ENCODE measurements at places on chromosomes 7 and 10.

GRCh38 chr7:106740806-106741205 lies 79.8 kb upstream of the CCDC71L start:
- DNase-seq: no peak

- DNase-seq: no peak
Measured at GRCh38 chr10:88938039-88938438, 14.5 kb downstream of the ACTA2 start.

- DNase-seq: no peak
Measured at GRCh38 chr10:103852189-103852711, 3.1 kb downstream of the SH3PXD2A start.

DNA sequence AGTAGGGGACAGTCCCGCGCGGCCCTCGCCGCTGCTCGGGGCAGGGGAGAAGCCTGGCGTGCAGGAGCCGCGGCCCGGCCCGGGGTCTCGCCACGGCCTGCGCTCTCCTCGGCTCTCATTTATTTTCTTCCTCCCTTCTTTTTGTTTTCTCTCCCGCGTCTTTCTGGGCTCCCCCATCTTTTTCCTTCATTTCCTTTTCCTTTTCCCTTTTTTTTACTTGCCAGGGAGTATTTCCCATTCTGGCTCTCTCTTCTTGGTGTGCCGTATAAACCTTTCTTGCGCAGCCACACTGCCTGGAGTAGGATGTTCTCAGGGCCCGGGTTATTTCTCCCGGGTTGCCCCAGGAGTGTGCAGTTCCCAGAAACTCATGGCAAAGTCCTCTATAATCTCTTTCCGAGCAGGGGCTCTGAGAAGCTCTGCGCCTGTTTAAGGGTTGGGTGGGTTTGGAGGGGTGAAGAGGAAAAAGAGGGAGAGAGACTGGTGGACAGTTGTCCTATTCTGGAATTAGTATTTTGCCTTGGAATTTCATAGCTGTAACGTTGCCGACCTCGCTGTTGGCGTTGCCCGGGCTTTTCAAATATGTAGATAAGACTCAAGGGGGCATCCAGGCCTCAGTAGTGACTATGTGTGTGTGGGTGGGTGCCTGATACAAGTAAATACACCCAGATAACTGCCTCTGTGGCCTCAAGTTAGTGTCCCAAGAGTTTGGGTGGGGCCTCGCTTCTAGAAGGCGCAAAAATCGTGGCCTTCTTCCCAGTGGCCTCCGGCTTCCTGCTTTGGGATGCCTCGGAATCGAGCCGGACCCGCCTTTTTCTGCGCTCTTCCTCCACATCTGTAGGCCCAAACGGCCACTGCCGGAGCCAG lies 4.3 kb upstream of the ZNF503 start:
- no peak for DNase-seq

DNA sequence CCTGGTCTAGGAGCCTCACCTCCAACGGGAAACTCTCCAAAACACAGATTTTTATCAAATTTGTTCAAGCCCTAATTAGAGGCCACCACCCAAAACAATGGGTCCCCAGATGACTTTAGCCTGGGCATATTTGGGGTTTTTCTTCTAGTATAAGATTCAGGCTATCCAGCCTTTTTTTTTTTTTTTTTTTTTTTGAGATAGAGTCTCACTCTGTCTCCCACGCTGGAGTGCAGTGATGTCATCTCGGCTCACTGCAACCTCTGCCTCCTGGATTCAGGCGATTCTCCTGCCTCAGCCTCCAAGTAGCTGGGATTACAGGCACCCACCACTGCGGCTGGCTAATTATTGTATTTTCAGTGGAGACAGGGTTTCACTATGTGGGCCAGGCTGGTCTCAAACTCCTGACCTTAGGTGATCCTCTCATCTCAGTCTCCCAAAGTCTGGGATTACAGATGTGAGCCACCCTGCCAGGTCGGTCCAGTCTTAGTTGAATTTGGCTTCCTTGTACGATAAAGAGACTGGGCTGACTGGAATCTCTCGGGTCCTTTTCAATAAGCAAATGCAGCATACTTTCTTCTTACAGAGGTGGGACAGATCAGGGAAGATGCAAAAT lies 91.4 kb upstream of the KLF6 start:
- DNase-seq: no peak

- DNase-seq: no peak
Measured at GRCh38 chr7:105594034-105594433, 12.7 kb upstream of the EFCAB10 start.

GRCh38 chr10:103123282-103124024 lies 69.6 kb downstream of the NT5C2 start:
- DNase-seq: no peak

GRCh38 chr7:142880876-142881505 lies 4.6 kb downstream of the TRPV6 start:
- DNase-seq: no peak

GRCh38 chr7:34463830-34464229 lies 194.2 kb upstream of the NPSR1 start:
- DNase-seq: peak; percentile 50
